Upper lobe of left lung (tissue), 6 donors: ENCODE measurements at places on chromosomes 5 and 9. TPM values are rescaled to one million over a fixed set of nuclear protein-coding genes. Genes with fewer than 3 reads are reported as not detected.
A peak's percentile ranks its signal among the peaks of the same experiment; 100 is the strongest.

GRCh38 chr5:38387161-38387560 is 128.8 kb downstream of the EGFLAM start:
- no peak for DNase-seq
- H3K36me3 ChIP-seq, result no peaks in the 10 kb centered on the region
- H3K4me3 ChIP-seq, result no peak overlapping the region
- no peaks in the 10 kb centered on the region for H3K4me1 ChIP-seq
- H3K27ac ChIP-seq, result no peak overlapping the region
- no peaks in the 10 kb centered on the region for H3K27me3 ChIP-seq

- peak overlapping the region; percentile 59 for H3K27ac ChIP-seq
- H3K27me3 ChIP-seq, result peaks cover 12% of the 10 kb centered on the region
- DNase-seq, result peak; percentile 70
- peak overlapping the region; percentile 42 for H3K4me3 ChIP-seq
- no peaks in the 10 kb centered on the region for H3K36me3 ChIP-seq
- peaks cover 35% of the 10 kb centered on the region for H3K4me1 ChIP-seq
These were observed 2.7 kb downstream of the VCAN start for GRCh38 chr5:83474161-83474796.

- peaks cover 3% of the 10 kb centered on the region for H3K4me1 ChIP-seq
- no peak overlapping the region for H3K27ac ChIP-seq
- no peaks in the 10 kb centered on the region for H3K27me3 ChIP-seq
- no peak overlapping the region for H3K4me3 ChIP-seq
- no peak for DNase-seq
- no peaks in the 10 kb centered on the region for H3K36me3 ChIP-seq
These were observed 64.4 kb downstream of the MRPS27 start for GRCh38 chr5:72255670-72256069.

DNA sequence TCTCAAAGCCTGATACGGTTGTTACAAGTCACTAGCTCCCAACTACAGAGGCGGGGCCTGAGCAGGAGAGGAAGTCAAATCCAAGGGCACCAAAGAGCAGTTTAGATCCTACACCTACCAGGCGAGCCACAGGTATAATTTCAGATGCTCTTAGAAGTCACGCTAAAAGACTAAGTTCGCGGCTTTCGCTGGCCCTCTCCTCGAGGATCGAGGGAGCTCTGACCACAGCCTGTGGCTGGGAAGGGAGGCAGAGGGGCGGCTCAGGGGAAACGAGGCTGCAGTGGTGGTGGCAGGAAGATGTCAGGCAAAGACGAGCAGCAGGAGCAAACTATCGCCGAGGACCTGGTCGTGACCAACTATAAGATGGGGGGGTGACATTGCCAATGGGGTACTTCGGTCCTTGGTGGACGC is 48.6 kb downstream of the SEMA4D start:
- no peak overlapping the region for H3K27ac ChIP-seq
- H3K4me1 ChIP-seq, result no peaks in the 10 kb centered on the region
- H3K4me3 ChIP-seq, result no peak overlapping the region
- H3K27me3 ChIP-seq, result no peaks in the 10 kb centered on the region
- no peak for DNase-seq

DNA sequence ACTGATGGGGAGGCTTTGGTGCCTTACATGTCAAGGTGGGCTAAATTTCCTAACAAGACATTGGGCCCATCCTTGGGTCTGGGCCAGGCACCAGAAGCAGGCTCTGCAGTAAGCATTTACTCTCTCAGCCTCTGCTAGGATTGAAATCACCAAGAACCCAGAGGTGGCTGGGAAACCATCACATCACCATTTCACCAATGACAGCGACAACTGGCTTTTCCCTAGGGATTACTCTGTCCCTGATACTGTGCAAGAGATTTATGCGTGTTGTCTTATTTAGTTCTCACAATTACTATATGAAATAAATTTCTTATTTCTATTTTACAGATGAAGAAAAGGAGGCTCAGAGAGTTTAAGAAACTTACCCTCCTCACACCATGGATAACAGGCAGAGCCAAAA is 342.2 kb downstream of the ARHGEF28 start:
- no peak overlapping the region for H3K27ac ChIP-seq
- no peaks in the 10 kb centered on the region for H3K36me3 ChIP-seq
- DNase-seq, result no peak
- no peak overlapping the region for H3K4me3 ChIP-seq
- H3K4me1 ChIP-seq, result no peaks in the 10 kb centered on the region

DNA sequence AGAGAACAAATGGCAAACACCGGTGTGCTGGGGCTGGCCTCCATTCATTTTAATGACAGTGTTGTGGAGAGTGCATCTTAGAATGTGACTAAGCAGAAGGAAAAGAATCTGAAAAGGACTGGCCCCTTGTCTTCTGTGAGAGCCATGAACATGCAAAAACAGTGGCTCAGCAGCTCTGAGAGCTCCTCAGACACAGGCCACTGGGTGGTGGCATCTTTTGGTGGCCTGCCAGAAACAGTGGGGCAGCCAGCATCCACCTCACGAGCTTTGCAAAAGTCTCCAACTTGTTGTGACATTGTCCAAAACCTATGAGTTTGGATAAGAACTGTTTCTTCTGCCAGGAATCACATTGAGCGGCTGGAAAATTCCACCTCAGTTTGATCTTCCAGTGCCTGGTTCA is 233.4 kb downstream of the NR3C1 start:
- H3K4me3 ChIP-seq, result no peak overlapping the region
- no peaks in the 10 kb centered on the region for H3K36me3 ChIP-seq

DNA sequence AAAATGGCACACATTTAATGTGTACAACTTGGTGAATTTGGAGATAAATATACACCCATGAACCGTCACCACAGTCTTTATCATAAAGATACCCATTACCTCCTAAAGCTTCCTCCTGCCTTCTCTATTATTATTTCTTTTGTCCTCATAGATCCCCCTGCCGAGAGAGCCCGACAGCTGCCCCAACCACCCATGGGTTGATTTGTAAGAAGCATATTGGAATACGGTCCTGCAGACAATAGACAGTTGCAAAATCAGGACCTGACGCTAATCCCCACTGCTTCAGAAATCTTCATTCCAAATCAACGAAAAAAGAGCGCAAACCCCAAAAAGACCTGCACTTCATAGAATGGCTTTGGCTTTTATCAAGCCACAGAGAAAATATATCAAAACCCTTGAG is 697.5 kb downstream of the SEMA5A start:
- no peak overlapping the region for H3K4me3 ChIP-seq
- no peaks in the 10 kb centered on the region for H3K4me1 ChIP-seq
- no peak overlapping the region for H3K27ac ChIP-seq
- DNase-seq, result no peak

DNA sequence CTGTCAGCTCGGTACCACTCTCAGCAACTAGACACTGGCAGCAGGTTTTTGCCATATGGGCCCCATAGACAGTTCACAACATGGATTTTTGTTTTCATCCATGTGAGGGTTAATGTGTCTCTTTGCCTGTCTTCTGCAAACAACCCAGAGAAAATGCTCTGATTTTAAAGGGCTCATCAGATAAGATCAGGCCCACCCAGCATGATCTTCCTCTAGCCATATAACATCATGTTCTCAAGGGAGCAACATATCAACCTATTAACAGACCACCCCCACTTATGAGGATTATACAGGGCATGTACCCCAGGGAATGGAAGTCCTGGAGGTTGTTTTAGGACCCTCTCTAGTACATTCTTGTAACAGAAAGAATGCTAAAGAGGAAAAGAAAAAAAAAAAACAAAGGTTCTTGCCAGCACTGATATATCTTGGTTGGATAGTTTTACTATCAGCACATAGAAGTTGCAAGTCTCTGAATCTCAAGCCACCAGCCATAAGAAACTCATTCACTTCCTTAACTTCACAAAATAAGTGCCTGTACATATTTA is 1015.1 kb downstream of the TLE4 start:
- no peak overlapping the region for H3K4me3 ChIP-seq
- H3K4me1 ChIP-seq, result no peaks in the 10 kb centered on the region
- H3K27ac ChIP-seq, result no peak overlapping the region
- no peaks in the 10 kb centered on the region for H3K36me3 ChIP-seq
- no peaks in the 10 kb centered on the region for H3K27me3 ChIP-seq

GRCh38 chr5:150780187-150780692 is 1.7 kb downstream of the SMIM3 start:
- H3K27ac ChIP-seq, result peak overlapping the region; percentile 89
- no peaks in the 10 kb centered on the region for H3K36me3 ChIP-seq
- peaks cover 44% of the 10 kb centered on the region for H3K4me1 ChIP-seq
- H3K27me3 ChIP-seq, result no peaks in the 10 kb centered on the region
- DNase-seq, result peak; percentile 61

DNA sequence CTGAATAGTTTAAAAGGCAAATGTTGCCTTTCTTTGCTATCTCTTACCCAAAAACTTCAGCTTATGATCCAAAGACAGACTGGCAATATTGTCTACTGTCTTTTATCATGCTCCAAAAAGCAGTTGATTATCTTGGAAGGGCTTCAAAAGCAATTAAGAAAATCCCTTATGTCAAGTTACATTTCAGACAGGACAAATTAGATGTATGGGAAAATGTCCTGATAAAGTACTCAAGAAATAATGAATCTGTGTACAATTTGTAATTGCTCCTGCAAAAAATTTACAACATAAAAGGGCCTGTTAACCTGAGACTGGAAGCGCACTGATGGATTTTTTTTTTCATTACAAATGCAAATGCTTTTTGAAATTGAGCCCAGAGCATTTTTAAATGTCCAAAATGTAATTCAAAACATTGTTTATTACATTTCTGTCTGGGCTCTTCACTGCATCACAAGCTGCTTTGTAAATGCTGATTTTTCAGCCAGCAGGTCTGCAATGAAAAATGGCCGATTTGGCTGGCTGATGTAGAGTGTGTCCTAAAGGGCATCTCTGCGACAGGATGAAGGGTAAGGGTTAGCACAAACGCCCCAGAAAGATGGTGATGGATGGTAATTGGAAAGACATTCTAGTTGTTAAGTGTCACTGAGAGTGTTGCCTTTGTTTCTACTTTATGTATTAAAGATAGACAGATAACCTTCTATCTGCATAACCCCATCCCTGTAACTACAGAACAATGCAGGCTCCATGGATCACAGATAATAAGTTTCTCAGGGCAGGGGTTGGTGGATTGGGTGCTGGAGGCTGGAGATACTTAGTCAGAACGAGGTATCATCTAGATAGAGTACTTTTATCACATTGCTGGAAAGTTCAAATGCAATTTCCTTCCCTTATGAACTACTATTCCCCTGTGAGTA is 27.0 kb downstream of the MAT2B start:
- no peaks in the 10 kb centered on the region for H3K4me1 ChIP-seq
- no peak overlapping the region for H3K27ac ChIP-seq
- no peaks in the 10 kb centered on the region for H3K36me3 ChIP-seq
- no peak overlapping the region for H3K4me3 ChIP-seq
- DNase-seq, result no peak

GRCh38 chr9:36443581-36443980 is 43.5 kb upstream of the RNF38 start:
- H3K36me3 ChIP-seq, result no peaks in the 10 kb centered on the region
- no peak overlapping the region for H3K27ac ChIP-seq

DNA sequence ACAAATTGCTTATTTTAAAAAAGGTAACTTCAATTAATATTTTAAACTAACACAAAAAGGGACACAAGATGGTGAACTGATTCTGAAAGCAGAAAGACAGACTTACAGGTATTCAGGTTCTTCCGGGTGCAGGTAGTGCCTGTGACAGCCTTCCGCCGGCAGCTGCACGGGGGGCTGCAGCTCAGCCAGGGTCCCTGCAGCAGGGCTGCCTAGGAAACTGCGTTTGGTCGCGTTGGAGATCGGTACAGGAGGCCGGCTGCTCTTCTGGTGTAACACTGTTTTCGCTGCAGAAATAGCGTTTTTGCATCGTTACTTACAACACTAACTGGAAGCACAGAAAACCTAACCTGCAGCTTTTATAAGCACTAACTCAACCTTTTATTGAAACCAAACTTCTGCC is 80.0 kb downstream of the CAMSAP1 start:
- H3K4me3 ChIP-seq, result no peak overlapping the region
- H3K27me3 ChIP-seq, result no peaks in the 10 kb centered on the region
- DNase-seq, result no peak

DNA sequence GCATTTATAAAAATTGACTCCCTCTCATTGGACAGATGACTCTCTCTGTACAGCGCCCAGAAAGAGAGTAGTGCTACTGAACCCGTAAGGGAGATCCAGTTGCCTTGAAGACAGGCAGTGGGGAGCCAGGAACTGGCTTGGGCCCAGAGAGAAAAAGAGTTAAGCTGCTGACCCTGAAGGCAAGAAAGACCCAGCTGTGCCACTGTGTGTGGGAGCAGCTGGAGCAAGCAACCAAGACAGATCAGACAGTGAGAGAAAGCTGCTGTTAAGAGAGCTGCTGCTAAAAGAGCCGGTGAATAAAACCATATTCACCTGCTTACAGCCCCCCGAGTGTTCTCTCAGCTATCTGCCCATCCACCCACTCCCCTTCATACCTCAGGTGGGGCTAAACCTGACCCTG is 149.7 kb upstream of the ADAMTS16 start:
- no peaks in the 10 kb centered on the region for H3K36me3 ChIP-seq
- no peak overlapping the region for H3K4me3 ChIP-seq
- H3K27ac ChIP-seq, result no peak overlapping the region
- H3K27me3 ChIP-seq, result no peaks in the 10 kb centered on the region
- no peaks in the 10 kb centered on the region for H3K4me1 ChIP-seq

DNA sequence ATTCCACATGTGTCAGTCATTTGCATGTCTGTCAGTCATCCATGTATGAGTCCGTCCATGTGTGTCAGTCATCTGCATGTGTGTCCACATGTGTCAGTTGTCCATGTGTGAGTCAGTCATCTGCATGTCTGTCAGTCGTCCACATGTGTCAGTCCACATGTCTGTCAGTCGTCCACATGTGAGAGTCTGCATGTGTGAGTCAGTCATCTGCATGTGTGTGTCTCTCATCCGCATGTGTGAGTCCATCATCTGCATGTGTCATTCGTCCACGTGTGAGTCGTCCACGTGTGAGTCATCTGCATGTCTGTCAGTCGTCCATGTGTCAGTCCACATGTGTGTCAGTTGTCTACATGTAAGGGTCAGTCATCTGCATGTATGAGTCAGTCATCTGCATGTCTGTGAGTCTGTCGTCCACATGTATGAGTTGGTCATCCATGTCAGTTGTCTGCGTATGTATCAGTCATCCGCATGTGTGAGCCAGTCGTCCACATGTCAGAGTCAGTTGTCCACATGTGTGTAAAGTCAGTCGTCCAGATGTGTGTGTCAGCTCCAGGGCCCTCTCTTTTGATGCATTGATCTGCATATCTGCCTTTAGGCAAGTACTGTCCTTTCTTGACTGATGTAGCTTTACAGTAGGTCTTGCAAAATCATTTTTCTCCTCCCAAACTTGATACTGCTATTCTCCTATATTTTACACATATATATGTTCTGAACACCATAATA is 72.5 kb upstream of the CACNA1B start:
- no peaks in the 10 kb centered on the region for H3K27me3 ChIP-seq
- DNase-seq, result no peak
- H3K4me1 ChIP-seq, result no peaks in the 10 kb centered on the region
- no peaks in the 10 kb centered on the region for H3K36me3 ChIP-seq

CENPK gene
- total RNA-seq, result 4.4 TPM

F12 gene
- total RNA-seq, result 7.8 TPM

TMOD1 gene
- 12.6 TPM for total RNA-seq

FNIP1 gene
- total RNA-seq, result 58.7 TPM

PCDHGB7 gene
- 17.8 TPM for total RNA-seq

PCDH1 gene
- total RNA-seq, result 49.6 TPM

C9orf153 gene
- total RNA-seq, result not detected

GAS1 gene
- total RNA-seq, result 5.5 TPM

BAAT gene
- 3.3 TPM for total RNA-seq

RNF208 gene
- total RNA-seq, result 12.6 TPM

DND1 gene
- total RNA-seq, result 3.6 TPM

OR1Q1 gene
- total RNA-seq, result not detected
